ENCODE measurements at places on chromosomes 11 and 22.

DNA sequence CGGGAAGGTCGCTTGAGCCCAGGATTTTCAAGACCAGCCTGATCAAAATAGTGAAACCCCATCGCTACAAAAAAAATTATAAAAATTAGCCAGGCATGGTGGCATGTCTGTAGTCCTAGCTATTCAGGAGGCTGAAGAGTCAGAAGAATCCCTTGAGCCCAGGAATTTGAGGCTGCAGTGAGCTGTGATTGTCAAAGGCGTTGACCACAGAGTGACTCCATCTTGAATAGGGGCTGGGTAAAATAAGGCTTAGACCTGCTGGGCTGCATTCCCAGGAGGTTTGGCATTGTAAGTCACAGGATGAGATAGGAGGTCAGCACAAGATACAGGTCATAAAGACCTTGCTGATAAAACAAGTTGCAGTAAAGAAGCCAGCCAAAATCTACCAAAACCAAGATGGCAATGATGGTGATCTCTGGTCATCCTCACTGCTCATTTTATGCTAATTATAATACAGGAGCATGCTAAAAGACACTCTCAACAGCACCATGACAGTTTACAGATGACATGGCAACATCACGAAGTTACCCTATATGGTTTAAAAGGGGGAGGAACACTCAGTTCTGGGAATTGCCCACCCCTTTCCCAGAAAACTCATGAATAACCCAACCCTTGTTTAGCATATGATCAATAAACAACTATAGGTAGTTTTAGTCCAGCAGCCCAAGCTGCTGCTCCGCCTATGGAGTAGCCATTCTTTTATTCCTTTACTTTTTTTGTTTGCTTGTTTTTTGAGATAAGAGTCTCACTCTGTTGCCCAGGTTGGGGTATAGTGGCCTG lies 2.8 kb upstream of the RDX start:
- H3K4me3 ChIP-seq, result no peak overlapping the region
- H3K4me1 ChIP-seq, result no peaks in the 10 kb centered on the region
- no peaks in the 10 kb centered on the region for H3K36me3 ChIP-seq
- H3K27ac ChIP-seq, result no peak overlapping the region

GRCh38 chr22:27895600-27895999 lies 23.5 kb downstream of the PITPNB start:
- H3K27me3 ChIP-seq, result no peaks in the 10 kb centered on the region
- H3K27ac ChIP-seq, result peak overlapping the region; percentile 75
- H3K4me3 ChIP-seq, result no peak overlapping the region
- peak; percentile 76 for DNase-seq
- H3K36me3 ChIP-seq, result peaks cover 9% of the 10 kb centered on the region

GRCh38 chr11:69497221-69497787 lies 15.8 kb downstream of the LINC01488 start:
- DNase-seq, result no peak
- H3K36me3 ChIP-seq, result no peaks in the 10 kb centered on the region
- H3K4me1 ChIP-seq, result no peaks in the 10 kb centered on the region
- H3K27me3 ChIP-seq, result no peaks in the 10 kb centered on the region
- no peak overlapping the region for H3K4me3 ChIP-seq

GRCh38 chr11:22640862-22641261 lies 15.2 kb upstream of the FANCF start:
- H3K27me3 ChIP-seq, result no peaks in the 10 kb centered on the region
- DNase-seq, result no peak
- H3K4me1 ChIP-seq, result no peaks in the 10 kb centered on the region
- no peak overlapping the region for H3K4me3 ChIP-seq
- no peaks in the 10 kb centered on the region for H3K36me3 ChIP-seq

DNA sequence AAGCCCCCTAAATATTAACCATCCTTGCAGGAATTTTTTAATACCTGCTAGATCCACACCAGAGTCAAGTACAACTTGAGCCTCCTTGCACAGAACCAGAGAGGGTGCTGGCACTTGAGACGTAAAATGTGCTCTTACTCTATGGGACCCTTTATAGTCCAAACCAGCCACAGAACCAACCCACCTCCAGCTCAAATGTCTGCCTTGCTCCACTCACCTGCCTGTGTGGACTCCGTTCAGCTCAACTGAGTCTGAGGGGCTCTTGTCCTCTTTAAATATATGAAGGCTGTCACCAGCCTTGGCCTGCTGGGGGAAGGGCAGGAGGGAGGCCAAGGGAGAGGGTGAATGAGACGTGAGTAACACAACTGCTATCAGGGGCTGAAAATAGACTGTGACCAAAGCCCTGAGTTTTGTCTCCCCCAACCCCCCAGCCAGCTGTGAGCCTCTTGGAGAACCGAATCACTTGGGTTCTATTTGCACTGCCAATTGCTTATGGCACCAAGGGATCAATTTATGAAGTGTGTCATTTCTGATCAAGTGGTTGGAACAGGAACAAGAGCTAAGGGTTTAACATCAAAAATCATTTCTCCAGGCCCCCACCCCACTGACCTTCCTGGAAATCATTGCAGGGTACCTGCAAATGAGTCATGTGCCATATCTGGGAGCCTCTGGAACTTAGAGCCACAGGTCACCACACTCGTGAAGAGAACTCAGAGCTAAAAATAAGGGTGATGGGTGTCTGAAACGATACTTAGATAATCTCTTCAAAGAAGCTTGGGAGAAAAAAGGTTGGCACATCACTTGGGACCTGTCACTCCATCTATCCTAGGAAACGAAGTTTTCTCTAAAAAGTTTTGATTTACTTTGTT lies at the start of gene CSRP3:
Gene CSRP3 (minus strand): TSS at position 247 of the 869 bp plus-strand sequence. CDS start 9,535 bp downstream, outside the sequence.
- no peaks in the 10 kb centered on the region for H3K4me1 ChIP-seq
- no peaks in the 10 kb centered on the region for H3K27me3 ChIP-seq
- no peak within 1 kb of the TSS for H3K4me3 ChIP-seq
- H3K36me3 ChIP-seq, result no peaks in the 10 kb centered on the region
- no peak within 1 kb of the TSS for H3K27ac ChIP-seq
- DNase-seq, result no peak

DNA sequence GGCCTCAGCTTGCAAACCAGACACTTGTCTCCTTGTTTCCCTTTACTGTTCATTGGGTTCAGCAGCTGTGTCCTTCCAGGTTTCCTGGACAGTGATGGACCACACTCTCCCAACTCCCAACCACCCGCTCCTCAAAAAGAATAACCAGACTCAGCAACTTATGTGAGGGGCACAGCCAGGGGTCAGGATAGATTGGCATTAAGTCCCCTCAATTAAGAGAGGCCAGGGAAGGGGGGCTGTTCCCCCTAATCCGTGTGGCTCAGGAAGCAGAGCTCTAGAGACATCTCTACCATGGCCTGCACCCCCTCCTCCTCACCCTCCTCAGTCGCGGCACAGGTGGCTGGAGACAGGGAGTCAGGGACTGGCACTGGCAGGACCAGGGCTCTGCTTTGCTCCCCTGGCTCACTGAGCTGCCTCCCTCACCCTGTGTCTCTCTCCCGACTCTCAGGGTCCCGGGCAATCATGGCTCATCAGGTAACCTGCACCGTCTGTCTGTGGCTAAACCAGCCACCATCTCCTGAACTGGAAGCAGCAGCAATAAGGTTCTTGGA lies 111.7 kb downstream of the ZNF280B start:
- DNase-seq, result no peak
- no peak overlapping the region for H3K27ac ChIP-seq
- no peak overlapping the region for H3K4me3 ChIP-seq
- no peaks in the 10 kb centered on the region for H3K27me3 ChIP-seq
- H3K36me3 ChIP-seq, result no peaks in the 10 kb centered on the region
- H3K4me1 ChIP-seq, result no peaks in the 10 kb centered on the region

GRCh38 chr11:88569342-88569741 lies 231.8 kb upstream of the CTSC start:
- H3K4me1 ChIP-seq, result no peaks in the 10 kb centered on the region
- no peak for DNase-seq
- H3K27me3 ChIP-seq, result 0 out of 2 replicates have a peak, but pooled peaks cover 1% of the 10 kb centered on the region
- no peak overlapping the region for H3K4me3 ChIP-seq
- H3K27ac ChIP-seq, result no peak overlapping the region

- no peak overlapping the region for H3K4me3 ChIP-seq
- no peaks in the 10 kb centered on the region for H3K36me3 ChIP-seq
- no peak overlapping the region for H3K27ac ChIP-seq
- DNase-seq, result no peak
Measured at GRCh38 chr11:126992804-126993111, 7.8 kb downstream of the KIRREL3 start.

- H3K36me3 ChIP-seq, result no peaks in the 10 kb centered on the region
- no peaks in the 10 kb centered on the region for H3K27me3 ChIP-seq
- H3K4me3 ChIP-seq, result no peak overlapping the region
- DNase-seq, result peak; percentile 7
Measured at GRCh38 chr22:45064313-45065278, 54.8 kb upstream of the PHF21B start.

DNA sequence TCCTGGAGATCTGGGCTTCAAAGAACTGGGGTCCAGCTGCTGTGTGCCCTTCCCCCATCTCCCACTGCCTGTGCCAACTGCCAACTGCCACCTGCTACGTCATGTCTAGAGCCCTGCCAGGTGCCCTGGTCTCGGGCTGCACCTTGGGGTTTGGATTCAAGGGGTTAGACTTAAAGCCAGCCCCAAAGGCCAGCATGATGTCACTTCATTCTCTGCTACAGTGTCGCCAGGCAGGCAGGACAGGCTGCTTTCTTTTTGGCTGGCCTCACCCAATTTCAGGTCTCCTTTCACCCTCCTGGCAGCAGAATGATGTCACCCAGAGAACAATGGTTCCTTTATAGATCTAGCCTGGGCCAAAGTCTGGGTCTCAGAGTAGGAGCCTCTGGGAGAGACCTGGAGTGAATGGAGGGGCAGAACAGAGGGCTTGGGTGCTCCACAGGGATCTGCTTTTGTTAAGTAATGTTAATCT lies 79.5 kb upstream of the CRYBB3 start:
- no peak for DNase-seq
- no peaks in the 10 kb centered on the region for H3K27me3 ChIP-seq
- no peak overlapping the region for H3K27ac ChIP-seq
- no peaks in the 10 kb centered on the region for H3K4me1 ChIP-seq

GRCh38 chr11:74532501-74533246 lies 39.1 kb upstream of the LIPT2 start:
- no peak overlapping the region for H3K4me3 ChIP-seq
- no peaks in the 10 kb centered on the region for H3K4me1 ChIP-seq
- no peak for DNase-seq
- H3K27me3 ChIP-seq, result no peaks in the 10 kb centered on the region
- no peaks in the 10 kb centered on the region for H3K36me3 ChIP-seq

DNA sequence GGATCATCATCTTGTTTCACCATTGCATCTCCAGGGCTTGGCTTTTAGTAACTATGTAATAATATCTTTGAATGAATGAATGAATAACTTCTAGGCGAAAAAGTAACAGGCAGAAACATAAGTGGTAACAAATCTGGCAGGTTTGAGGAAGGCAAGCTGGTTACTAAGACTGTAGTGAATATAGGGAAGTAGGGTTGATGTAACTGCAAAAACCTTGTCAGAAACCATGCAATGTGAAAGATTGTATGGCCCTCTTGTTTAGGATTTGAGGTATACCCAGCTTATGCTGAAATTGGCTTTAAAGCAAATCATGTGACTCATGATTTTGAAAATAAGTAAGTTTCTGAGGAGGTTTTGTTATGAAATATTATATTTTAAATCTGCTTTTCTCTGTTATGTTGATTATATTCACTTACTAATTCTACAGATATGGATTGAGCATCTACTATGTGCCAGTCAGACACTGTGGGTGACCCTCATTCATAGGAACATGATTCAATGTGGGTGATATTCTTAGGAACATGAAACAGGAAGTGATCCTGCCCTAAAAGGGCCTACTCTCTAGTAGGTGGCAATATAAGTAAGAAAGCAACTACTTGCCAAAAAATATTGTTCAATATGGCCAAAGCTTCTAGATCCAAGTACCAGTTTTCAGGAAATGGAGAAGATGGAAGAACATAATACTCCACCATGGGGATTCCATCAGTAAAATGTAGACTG lies 115.5 kb upstream of the CCDC90B start:
- no peaks in the 10 kb centered on the region for H3K36me3 ChIP-seq
- no peaks in the 10 kb centered on the region for H3K27me3 ChIP-seq
- no peak for DNase-seq
- H3K4me1 ChIP-seq, result no peaks in the 10 kb centered on the region
- no peak overlapping the region for H3K27ac ChIP-seq

DNA sequence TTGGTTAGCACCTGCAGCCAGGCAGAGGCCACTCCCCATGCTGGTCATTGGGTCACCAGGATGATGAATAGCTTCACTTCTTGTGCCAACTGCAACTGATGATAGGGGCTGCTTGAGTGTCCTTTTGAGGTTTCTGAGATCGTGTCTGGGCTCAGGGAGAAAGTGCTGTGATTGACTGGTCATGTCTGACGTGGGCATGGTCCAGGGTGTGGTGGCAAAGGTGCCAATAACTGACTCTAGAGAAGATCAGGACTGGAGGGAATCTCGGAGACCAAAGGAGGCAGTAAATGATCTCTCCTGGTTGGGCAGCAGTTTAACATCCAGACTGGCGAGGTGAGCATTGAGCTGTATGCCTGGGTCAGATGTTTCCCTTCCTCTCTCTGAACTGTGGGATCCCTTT lies 10.0 kb upstream of the SLC22A6 start:
- no peaks in the 10 kb centered on the region for H3K36me3 ChIP-seq
- peaks cover 2% of the 10 kb centered on the region for H3K27me3 ChIP-seq
- H3K4me3 ChIP-seq, result no peak overlapping the region
- no peak overlapping the region for H3K27ac ChIP-seq
- DNase-seq, result no peak

DNA sequence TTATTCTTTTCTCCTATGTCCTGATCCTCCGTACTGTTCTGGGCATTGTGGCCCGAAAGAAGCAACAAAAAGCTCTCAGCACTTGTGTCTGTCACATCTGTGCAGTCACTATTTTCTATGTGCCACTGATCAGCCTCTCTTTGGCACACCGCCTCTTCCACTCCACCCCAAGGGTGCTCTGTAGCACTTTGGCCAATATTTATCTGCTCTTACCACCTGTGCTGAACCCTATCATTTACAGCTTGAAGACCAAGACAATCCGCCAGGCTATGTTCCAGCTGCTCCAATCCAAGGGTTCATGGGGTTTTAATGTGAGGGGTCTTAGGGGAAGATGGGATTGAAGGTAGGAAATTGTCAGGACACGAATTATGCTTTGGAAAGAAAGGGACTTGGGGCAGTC lies 843 bp downstream of the OR51T1 start:
- no peaks in the 10 kb centered on the region for H3K36me3 ChIP-seq
- no peaks in the 10 kb centered on the region for H3K27me3 ChIP-seq
- H3K4me3 ChIP-seq, result no peak overlapping the region
- DNase-seq, result no peak
- H3K4me1 ChIP-seq, result no peaks in the 10 kb centered on the region

- DNase-seq, result no peak
- H3K4me1 ChIP-seq, result no peaks in the 10 kb centered on the region
- H3K27me3 ChIP-seq, result no peaks in the 10 kb centered on the region
- no peaks in the 10 kb centered on the region for H3K36me3 ChIP-seq
- H3K4me3 ChIP-seq, result no peak overlapping the region
Measured at GRCh38 chr11:34599406-34599945, 21.4 kb upstream of the EHF start.

GRCh38 chr11:35134403-35135148 lies 4.4 kb upstream of the CD44 start:
- H3K36me3 ChIP-seq, result no peaks in the 10 kb centered on the region
- no peak overlapping the region for H3K4me3 ChIP-seq
- DNase-seq, result no peak
- H3K4me1 ChIP-seq, result peaks cover 24% of the 10 kb centered on the region
- no peaks in the 10 kb centered on the region for H3K27me3 ChIP-seq

All from GM12878 (cell line).